LHCN-M2 (cell line): ENCODE measurements at places on chromosomes 1 and 21. TPM values are rescaled to one million over a fixed set of nuclear protein-coding genes. Genes with fewer than 3 reads are reported as not detected.

The MYOM3 gene
- not detected in 2 replicates for total RNA-seq

DNA sequence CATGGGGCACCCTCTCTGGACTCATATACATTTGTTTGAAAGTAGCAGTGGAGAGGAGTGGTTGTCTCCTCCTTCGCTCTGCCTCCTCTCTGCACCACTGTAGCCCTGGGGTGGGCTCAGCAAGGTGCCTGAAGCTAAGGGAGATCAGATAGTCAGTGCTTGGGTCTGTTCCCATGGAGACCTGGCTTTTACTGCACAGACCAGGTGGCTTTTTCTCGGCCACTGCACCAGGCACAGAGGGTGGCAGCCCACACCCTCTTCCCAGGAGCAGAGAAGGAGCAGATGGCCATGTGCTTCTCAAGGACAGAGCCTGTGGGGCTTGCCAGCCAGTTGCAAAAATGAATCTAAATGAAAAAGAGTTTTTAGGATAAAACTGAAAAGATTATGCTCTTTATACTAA lies 123.4 kb upstream of the KCNK1 start:
- no peak for DNase-seq

- no peak for DNase-seq
Observed at GRCh38 chr1:212284332-212284743, 872 bp upstream of the PPP2R5A start.

GRCh38 chr1:151013518-151013917 lies 5.3 kb downstream of the PRUNE1 start:
- DNase-seq = no peak

- no peak for DNase-seq
Observed at GRCh38 chr1:233815865-233816264, 88.6 kb upstream of the SLC35F3 start.

DNA sequence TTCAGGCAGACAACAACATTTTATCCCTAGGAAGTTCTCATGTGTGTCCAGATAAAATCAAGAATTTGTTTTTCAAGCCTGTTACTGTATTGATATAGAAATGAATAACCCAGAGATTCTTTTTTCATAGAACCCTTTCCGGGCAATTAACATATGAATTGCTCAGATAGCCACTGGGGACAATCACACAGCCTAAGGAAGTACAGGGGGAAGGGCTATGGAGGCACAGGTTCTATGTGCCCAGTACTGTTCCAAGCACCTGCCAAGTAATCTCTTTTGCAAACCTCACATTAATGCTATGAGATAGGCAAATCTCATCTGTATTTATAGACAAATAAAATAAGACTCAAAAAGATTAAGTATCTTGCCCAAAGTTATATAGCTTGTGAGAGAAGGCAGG lies 84.9 kb downstream of the NTNG1 start:
- DNase-seq = no peak
